Stimulated activated CD4-positive, alpha-beta T cell treated with anti-CD3 and anti-CD28 coated beads, Interleukin-4, amount 100 ng/mL, for 24 hours (primary cell): ENCODE measurements at places on chromosomes 7 and 10.

DNA sequence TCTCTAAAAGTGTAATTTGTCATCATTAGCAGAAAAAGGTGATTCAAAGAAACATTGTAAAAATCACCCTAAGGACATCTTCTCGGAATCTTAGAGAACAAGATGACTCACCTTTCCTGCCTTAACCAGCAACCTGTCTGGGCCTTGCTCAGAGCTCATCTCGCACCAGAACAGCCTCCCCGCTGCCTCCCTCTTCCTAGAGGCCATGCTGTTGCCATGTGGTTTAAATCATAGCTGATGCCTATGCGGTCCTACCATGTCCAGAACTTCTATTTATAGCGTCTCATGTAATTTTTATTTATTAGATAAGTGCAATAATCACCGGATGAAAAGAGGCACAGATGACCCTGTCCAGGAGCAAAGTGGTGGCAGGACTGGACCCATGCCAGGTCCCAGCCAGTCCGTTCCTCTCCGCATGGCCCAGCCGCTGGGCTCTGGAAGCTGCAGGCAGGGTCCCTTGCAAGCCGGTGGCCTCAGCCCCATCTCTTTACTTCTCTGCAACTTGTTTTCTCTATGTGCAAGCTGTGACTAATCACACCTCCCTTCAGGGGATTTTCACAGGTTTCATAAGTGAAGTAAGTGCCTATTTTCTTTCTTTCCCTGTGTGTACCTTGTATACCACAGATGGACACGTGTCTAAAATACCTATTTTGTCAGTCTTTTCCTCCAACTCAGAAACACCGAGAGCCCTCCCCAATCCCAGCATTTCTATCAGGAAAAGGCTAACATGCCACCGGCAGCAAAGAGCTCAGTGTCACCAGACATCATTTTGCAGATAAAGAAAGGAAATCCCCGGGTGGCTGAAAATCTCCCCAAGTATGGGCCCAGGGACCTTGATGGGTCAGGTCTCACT is 27.1 kb downstream of the KLF6 start:
- DNase-seq: peak; percentile 77

GRCh38 chr7:80819503-80819902 is 99.3 kb downstream of the SEMA3C start:
- DNase-seq: no peak

DNA sequence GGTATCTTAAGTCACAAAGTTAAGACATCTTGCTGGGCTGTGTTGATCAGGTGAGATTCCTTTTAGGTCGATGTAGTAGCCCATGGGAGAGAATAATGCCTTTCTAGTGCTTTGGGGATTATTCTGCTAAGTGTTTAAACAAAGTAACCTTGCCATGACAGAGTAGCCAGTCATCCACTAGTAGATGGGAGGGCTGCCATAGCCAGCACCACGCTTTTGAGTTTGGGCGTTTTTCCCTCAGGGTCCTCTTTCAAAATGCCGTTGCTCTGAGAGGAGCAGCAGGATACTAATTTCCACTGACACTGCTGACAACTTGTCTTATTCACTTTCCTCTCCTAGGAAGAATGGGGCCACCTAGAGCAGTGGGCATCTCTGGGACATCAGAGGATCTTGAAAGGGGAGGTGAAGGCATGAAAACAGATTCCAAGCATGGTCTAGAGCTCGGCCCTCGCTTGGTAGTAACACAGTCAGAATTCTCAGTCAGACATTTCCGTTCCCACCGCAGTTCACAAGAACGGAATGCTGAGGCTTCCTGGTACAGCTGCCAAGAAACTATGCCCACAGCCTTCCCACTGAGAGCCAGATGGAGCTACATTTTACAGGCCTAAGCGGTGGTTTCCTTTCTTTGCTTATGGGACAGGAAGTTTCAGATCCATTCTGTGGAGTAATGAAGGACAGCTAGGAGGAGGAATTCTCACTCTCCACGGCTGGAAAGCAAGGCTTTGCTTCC is 15.3 kb upstream of the RSU1 start:
- no peak for DNase-seq

DNA sequence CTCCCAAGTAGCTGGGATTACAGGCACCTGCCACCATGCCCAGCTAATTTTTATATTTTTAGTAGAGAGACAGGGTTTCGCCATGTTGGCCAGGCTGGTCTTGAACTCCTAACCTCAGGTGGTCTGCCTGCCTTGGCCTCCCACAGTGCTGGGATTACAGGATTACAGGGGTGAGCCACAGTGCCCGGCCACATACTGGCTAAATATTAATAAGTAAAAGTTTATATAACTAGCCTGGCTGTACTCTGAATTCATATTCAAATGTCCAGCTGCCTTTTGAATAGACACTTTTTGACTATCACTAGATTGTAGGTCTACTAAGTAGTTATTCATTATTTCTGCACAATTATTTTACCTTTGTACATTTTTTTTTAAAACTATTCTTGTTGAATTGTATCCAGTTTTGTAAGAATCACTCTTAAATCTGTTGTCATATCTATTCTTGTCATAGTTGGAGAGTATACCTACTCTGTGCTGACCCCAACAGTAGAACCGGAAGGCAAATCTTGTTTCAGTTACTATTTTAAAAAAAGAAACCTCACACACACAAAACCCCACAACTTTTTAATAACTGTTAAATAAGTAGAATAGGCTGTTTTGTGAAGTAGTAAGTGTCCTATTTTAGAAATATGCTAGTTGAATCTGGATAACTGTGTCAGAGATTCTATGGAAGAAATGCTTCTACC is 29.6 kb downstream of the MINPP1 start:
- no peak for DNase-seq

DNA sequence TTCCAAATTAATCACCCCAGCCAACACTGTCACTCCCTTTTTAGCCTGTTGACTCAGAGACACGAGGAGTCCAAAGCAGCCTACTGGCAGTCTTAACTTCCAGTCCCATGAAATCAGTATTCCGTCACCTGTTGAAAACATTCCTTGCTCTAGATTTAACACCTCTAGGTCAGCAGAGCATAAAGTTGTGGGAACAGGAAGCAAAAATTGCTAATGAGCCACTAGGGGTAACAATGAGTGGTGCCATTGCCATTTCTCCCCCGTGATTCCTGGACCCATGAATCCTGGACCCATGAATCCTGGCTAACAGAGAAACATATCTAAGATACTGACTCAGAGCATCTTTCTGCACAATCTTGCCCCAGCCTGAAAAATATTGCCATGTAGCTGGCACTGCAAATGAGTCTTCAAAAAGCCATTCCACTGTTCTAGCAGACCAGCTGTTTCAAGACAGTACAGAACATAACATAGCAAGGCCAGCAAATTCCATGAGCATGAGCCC is 252.7 kb upstream of the PTER start:
- no peak for DNase-seq

- DNase-seq: no peak
These were observed 42.6 kb upstream of the LRRC4 start for GRCh38 chr7:128073671-128074310.

DNA sequence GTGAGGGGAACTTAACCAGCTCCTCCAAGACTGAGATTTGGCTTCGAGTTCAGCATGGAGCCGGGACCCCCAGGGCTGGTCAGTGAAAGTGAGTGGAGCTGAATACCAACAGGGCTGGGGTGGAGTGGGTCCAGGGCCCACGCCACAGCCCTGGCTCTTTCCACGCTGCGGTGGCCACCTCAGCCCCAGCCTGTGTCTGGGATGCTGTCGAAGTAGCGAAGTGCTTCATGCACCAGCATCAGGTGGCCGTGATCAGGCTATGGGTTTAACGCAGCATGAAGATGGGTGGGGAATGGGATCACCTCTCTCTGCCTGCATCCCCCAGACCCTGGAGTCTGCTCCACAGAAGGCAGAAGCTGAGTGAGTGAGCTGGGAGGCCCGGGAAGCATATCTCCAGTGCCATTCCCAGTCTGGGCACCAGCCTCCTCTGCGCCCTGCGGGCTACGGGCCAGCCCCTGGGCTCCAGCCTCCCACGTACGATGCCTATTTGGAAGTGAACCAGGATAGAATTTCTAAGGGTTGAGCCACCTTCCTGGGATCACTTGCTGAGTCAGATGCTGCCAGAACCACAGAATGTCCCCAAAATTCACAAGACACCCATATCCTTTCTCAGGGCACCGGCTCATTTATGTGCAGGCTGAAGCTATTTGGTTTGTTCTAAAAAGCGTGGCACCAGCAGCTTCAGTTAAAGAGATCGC is 131.1 kb upstream of the CHST15 start:
- no peak for DNase-seq

DNA sequence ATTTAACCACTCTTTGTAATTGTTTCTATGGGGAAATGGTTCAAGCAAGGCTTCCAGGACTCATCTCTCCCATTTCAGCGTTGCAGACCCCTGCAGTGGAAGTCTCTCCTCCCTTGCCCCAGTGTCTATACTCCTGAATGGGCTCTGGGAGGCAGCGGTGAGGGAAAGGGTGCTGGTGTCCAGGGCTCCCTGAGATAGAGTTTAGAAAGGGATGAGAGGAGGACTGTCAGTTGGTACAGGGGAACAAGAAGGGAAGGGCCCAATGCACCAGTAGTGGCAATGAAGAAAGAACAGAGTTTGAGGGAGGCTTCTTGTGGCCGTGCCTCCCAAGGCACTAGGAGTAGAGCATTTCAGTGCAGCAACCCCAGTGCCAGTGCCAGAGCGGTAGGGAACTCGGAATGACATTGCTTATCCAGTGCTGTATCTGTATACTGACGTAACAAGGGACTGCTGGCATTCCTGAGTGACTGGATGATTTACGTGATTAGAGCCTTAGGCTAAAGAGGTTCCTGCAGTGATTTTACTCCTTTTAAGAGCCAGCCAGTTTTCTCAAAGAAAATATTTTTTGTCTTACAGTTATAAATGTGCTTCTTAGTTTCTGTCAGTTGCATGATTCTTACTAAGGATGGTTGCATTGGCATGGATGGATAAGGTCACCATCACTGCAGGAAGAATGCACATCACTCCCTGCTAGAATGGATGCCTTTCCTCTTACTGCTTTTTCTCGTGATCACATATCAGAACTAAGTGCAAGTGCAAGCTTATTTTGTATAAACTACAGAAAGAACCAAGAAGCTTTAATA is 28.0 kb downstream of the PRPF18 start:
- no peak for DNase-seq
